ENCODE measurements at places on chromosomes 5 and 9. TPM values are rescaled to one million over a fixed set of nuclear protein-coding genes. Genes with fewer than 3 reads are reported as not detected.

Gene IL33
- 8.8 TPM for polyA plus RNA-seq

Gene P4HA2
- polyA plus RNA-seq, result 34.3 TPM

Gene ACTBL2
- polyA plus RNA-seq, result not detected

Gene WNT8A
- polyA plus RNA-seq, result 0.10 TPM

Gene ADGRD2
- polyA plus RNA-seq, result not detected
